ENCODE measurements at places on chromosomes 2 and 18.

DNA sequence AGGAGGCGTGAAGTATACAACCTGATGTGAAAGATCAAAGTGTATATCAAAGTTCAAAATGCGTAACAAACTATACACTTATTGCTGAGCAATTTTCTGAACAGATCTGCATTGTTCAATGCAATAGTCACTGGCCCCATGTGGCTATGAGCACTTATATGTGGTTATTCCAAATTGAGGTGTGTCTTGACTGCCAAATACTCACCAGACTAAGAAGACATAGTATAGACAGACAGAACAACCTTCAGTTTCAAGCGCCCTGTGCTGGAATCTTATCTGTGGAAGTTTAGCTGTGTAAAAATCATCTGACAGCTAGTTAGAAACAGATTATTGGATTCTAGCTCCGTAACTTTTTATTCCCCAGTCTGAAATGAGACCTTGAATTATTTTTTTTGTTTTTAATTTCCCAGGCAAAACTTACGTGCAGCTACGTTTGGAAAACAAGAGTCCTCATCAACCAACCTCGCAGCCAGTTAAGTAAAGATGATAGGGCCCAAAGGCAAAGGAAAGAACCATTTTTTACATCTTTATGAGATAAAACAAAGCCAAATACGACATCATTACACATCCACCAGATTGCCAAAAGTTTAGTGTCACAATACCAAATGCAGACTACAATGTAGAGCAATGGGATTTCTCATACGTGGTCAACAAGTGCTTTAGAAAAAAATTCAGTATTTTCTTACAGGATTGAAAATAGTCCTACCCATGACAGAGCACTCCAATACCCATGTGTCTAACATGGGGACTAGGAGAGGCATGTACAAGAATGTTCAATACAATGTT lies 37.2 kb downstream of the MBOAT2 start:
- no peak for DNase-seq

GRCh38 chr18:43705850-43706249 lies 428.6 kb upstream of the SYT4 start:
- no peak for DNase-seq

DNA sequence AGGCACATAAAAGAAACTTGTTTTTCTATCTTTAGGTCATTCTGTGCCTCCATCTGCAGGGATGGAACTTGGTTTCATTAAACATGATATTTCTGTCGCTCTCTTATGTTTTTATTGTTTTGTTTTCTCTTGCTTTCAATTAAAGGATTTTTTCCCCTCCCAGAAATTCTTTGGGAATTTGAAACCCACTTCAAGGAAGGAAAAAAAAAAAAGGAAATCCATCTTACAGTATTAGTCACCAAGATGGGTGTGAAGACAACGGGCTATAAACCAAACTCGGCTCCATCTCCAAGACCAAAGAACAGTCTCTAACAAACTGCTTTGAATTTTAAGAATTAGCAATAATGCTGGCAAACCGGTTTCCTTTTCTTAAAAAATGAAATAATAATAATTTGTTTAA lies 244.1 kb downstream of the BCL11A start:
- no peak for DNase-seq

DNA sequence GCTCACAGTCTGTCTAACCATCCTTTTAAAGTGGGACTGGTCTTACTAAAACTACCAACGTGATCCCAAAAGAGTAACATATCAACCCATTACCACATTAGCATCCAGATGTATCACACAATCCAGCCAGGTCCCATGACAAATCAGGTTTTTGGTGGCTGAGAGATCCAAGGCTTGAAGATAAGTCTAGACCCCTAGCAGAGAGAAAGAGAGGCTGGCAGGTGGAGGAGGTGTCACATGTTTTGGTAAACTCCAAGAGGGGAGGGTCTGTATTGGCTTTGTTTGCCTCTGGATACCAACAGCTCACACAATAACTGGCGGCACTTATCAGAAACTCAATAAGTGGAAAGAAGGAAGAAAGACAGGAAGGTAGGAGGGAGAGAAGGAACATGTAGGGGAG lies 357.6 kb downstream of the SS18 start:
- no peak for DNase-seq

- no peak for DNase-seq
Observed at GRCh38 chr2:160433466-160434140, 60.0 kb downstream of the RBMS1 start.

DNA sequence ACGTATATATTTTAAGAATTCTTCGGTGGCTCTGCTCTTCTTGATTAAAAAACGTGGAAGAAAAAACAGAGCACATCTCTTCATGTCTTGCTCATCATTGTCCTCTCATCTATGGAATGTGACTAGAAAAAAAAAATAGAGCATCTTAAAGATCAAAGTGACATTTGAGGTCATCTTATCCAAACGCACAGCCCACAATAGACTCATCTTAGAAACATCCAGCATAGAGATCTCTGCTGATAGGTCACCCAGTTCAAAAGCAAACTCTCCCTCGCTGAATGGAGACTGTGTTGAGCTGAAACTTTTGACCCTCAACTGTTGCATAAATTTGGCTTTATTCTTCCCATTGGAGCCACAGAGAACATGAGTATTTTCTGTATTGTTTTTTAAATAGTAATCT lies 65.2 kb downstream of the CMPK2 start:
- DNase-seq: no peak

- no peak for DNase-seq
Observed at GRCh38 chr18:41216341-41217003, 738.6 kb upstream of the PIK3C3 start.

DNA sequence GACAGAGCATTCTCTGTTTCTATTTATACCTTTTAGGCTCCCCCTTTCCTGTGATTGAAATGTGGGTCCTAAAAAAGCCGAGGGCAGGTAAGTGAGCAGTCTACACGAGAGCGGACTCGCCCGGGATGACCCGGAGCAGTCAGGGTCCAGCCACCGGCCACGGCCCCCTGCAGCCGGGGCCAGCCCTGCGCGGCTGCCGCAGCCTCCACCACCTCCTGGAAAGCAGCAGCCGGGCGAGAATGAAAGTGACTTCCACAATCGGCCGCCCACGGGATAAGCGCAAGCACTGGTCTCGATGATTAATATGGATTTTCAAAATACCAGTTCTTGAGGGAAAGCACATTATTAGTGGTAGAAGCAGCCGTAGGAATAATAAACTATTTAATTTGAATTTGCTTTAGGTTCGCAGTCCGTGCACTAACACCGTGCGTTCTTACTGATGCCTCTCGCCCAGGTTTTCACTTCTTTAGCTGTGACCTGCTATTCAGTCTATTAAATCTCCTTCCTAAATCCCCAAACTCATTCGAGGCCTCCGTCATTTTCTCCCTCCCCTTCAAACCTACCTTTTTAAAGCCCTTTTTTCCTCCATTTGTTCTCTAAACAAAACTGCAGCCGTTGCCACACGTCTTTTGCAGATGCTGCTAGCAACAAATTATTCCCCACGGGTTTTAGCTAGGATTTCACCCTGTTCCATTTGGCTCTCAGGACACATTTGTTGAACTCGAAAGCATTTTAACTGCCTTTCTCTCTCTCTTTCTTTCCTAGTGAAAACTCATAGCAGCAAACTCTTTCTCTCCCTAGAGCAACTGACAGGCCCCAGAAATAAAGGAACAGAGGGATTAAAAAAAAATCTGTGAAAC lies 1015.1 kb upstream of the PIK3C3 start:
- no peak for DNase-seq

GRCh38 chr2:100017633-100018032 lies 124.8 kb downstream of the AFF3 start:
- no peak for DNase-seq

DNA sequence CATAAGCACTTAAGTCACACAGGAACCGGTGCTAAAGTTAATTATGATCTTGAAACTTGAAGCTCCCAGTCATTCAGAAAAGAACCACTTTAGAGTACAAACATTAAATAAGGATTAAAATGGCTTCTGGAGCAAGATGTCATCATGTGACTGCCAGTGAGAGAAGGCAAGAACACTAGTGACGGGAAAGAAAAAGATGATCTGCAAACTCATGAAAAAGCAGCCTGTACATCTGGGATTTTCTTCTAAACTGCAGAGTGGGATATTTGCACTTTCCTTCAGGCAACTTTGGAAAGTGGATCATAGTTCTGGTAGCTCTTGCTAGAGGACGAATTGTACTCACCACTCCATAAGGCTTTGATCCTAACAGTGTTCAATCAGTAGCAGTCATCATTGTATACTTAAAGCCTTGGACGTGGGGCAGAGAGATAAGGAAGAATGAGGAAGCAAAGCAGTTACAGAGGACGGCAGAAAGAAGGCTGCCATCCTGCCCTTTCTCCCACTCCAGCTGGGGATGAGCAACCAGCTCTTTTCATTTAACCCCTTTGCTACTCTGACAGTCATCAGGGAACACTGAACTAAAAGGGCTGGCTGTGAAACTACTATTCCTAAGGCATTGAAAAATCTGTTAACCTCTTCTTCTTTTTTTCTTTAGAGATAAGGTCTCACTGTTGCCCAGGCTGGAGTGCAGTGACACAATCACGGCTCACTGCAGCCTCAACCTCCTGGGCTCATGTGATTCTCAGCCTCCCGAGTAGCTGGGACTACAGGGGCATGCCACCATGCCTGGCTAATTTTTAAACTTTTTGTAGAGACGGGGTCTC lies 18.1 kb downstream of the ABHD3 start:
- DNase-seq: no peak

DNA sequence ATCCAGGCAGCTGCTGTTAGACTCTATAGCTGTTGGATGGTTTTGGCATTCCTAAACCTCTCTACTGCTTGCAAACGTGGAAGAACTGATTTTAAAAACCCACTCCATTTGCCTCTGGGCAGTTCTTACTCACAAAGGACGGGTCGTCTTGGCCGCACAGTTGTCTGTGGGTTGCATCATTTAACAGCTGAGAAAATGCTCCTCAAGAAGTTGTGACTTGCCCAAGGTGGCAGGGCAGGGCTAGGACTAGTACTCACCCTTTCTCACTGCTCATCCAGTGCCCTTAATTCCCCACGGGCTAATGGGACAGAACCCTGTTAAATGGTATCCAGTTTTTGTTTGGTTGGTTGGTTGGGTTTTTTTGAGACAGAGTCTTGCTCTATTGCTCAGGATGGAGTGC lies 997 bp upstream of the DRC1 start:
- no peak for DNase-seq

DNA sequence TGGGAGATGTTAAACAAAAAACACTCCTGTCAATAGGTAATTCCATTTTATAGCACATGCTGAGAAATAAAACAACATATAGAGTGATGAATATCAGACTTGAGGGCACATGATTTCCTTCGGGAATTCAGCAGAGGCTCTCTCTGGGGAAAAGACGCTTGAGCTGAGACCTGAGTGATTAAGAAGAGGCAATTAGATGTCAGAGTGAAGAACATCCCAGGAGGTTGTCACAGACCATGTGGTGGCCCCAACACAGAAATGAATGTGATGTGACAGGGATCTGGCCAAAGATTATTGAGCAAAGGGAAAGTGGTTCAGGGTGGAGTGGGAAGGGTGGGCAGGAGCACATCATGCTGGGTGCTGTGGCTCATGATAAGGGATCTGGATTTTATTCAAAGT lies 254.7 kb downstream of the RAD51AP2 start:
- DNase-seq: no peak

DNA sequence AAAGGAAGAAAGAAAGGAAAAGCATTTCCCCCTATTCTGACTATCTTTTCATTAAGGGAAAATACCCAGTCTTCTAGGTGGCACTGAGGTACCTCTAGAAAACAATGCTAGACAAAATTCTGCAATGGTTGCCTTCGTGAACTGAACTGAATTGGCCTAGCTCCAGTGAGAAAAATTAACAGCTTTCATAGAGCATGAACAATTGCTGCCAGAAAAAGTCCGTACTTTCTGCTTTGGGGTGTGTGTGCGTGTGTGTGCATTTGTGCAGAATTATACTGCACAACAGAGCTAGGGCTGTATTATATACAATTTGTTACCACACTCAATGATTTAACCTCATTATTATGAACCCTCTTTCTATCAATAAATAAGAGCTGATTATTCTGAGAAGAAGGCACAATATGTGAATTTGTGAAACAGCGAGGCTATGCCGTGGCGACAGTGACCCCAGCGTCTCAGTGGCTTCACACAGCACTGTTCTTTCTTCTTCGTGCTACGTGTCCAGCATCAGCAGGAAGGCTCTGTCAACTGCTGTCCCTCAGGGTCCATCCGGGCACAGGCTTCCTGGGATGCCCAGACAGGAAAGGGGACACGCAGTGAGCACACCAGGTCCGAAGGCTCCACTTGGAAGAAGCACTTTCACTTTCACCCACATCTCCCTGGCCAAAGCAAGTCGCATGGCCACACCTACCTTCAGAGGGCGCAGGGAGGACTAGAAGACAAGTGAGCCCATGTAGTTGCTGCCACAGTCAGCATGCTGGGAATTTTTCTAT lies 47.5 kb downstream of the PTGR3 start:
- DNase-seq: no peak

DNA sequence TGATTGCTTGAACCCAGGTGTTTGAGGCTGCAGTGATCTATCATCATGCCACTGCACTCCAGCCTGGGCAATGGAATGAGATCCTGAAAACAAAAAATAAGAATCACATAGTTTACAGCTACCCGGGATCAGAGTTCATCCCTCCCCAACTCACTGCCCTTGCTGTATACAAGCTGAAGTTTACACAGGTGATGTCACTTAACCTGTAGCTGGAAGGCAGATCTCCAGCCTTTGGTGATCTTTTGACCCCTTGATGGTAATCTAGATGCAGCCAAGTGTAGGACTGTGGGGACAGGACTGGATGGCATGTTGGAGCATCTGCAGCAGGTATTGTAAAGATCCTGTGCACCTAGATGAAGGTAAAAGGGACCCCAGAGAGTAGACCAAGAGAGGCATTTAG lies 66.7 kb upstream of the SLC14A2 start:
- no peak for DNase-seq

- no peak for DNase-seq
Observed at GRCh38 chr2:128545829-128546228, 227.2 kb upstream of the HS6ST1 start.

DNA sequence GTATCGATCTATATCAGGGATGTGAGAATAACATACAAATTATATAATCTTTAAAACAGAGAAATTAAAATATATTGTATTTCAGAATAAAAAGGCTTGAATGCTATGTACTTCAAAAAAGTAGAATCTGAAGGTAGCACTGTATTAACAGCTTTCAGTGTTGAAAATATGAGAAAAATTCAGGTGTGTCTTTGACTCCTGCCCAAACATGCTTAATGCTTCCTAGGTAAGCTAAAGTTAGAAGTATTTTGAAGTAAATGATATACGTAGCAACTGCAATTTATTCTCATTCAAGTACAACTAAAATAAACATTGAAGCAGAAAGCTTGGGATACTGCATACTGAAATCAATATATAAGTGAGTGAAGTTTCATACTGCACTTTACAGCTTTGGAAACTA lies 1082.0 kb upstream of the ACVR2A start:
- no peak for DNase-seq

All from amygdala (tissue), 56 donors.